ENCODE measurements at places on chromosomes 7 and 10.

GRCh38 chr7:158031867-158032308 is 555.7 kb downstream of the PTPRN2 start:
- DNase-seq = no peak

- DNase-seq = no peak
Measured at GRCh38 chr7:102456327-102456726, 8.3 kb downstream of the ALKBH4 start.

GRCh38 chr7:90701771-90702170 is 105.7 kb downstream of the CDK14 start:
- no peak for DNase-seq

- DNase-seq = peak; percentile 39
Measured at GRCh38 chr7:66682350-66683093, 53.8 kb downstream of the KCTD7 start.

GRCh38 chr10:59372543-59372942 is 10.2 kb upstream of the FAM13C start:
- DNase-seq = peak; percentile 62

- DNase-seq = no peak
Measured at GRCh38 chr10:27540672-27541071, 36.6 kb downstream of the RAB18 start.

GRCh38 chr7:5435291-5436002 is 11.8 kb upstream of the TNRC18 start:
- DNase-seq = no peak

DNA sequence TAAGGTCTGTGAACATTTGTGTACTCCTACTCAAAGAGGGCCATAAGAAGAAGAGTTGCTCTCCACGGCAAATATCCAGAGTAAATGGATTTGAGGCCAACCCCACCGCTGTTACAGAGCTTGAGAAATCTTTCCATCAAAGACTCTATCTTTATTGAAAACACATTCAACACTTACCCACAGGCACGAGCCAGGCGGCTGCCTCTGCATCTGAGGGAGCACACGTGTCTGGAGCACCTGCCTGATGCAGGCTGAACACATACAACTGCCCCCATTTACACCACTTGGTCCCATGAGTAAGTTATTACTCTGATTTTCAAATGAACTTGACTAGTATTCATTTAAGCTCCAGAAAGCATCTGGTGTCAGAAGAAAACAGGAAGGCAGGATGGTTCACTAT is 38.7 kb downstream of the HBP1 start:
- DNase-seq = no peak

DNA sequence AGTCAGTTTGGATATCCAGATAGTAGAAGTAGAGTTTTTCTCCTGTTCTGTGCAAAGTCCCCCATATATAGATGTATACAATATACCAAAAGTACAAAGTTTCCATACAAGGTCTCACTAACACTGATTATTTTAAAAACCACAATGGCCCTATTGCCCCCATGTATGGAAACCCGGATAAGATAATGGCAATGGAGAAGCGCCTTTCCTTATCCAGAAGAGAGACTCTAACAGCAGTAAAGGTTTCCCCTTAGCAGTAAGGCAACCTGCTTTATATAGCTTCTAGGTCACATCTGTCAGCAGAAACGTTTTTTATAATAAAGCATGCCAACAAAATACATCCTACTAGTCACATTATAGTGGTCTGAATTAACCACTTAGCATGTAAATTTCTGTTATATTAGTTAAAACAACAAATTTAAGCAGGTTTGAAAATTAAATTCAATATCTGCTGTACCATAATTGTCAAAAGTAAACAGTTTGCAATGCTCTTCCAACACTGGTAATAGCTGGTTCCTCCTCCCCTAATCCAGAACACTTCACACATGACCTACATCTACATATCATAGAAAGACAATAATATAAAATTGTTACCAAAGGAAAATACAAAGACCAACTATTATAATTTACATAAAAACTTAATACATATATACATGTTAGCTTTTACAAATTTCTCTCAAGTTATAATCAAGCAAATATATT is 22.4 kb downstream of the USP6NL start:
- no peak for DNase-seq

GRCh38 chr10:6254201-6254600 is 51.5 kb downstream of the PFKFB3 start:
- DNase-seq = no peak

DNA sequence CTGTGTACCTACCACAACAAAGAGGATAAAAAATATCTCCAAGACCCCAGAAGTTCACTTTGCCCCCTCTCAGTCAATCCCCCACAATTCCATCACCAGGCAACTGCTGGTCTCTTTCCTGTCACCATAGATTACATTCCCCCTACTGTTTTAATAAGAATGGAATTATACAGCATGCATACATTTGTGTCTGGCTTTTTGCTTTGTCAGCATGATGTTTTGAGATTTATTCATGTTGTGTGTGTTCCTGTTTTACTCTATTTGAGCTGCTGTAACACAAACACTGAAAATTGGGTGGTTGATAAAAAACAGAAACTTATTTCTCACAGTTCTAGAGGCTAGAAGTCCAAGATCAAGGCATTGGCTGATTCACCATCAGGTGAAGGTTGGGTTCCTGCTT is 214.5 kb upstream of the IGFBP3 start:
- no peak for DNase-seq

DNA sequence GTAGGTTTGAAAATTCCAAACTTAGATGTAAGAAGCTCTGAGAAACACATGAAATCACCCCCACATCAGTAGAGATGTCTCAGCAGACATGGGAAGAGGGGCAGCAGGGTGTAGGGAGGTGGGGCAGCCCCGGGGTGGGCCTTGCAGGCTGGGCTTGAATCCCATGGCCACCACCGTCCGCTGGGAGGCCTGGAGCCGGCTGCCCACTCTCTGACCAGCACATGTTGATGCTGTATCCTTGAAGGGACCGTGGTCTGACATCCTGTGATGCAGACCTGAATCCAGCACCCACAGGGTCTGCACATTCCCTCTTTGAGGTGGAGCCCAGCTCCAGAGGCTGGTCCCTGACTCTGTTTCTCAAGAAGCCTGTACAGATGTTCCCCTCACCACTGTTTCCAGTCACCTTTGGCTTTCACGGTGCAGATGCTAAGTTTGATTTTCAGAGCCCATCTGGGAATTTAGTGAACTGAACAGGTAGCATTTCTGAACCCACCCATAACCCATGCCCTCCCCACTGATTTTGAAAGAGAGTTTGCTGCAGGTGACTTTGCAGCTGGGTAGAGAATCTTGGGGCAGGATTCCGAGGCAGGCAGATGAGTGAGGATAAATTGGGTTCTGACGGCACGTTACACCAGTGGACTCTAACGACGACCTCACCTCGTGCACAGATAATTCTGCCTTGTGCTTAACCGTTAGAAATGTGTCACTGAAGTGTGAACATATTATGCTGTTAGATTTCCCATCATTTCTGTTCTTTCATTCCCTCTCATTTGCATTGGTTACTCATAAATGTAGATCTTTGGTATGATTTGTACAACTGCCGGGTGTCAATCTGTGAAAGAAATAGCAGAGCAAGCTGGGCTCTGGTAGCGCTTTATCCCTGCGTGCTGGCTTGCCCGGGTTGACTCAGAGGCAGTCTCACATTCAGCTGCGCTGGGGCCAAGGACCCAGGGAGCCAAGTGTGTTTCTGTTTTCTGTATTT is 45.7 kb downstream of the IKZF1 start:
- no peak for DNase-seq

DNA sequence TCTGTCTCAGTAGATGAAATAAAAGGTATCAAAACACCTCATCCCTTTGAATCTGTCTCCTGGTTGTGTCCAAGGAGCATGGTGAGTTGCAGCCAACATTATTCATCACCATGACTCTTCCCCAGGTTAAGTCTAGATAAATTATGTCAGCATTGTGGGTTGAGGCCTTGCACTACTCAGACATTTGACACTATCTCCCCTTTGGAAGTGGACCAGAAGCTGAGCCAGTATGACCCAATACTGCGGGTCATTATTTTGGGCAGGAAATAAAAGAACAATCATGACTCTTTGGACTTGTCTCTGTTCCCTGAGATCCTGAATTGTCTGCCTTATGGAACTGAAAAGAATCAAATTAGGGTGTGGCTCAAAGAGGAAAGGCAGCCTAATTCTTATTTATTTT is 168.2 kb upstream of the FAM171A1 start:
- no peak for DNase-seq

- no peak for DNase-seq
Measured at GRCh38 chr7:2893411-2893861, 49.3 kb upstream of the GNA12 start.

GRCh38 chr7:76044375-76044865 is 3.4 kb downstream of the STYXL1 start:
- no peak for DNase-seq

DNA sequence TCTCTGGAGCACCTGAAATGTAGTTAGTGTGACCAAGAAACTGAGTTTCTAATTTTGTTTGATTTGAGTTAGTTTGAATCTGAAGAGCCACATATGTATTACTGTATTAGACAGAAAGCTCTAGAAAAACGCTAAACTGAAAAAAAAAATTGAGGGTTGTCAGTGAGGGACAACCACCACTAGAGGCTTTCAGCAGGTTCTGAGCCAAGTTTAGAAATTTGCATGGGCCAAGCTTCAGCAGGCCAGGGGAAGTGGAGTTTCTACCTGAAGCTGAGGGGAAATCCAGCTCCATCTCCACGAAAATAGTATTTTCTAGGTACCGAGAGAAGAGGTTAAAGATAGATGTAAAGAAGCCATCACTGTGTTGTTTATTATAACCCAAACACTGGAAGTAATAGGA is 77.9 kb upstream of the PLXNA4 start:
- peak; percentile 21 for DNase-seq

All from cardiac fibroblast (primary cell).